ENCODE measurements at places on chromosomes 13 and 19.

GRCh38 chr13:85590231-85590931 lies 208.8 kb downstream of the SLITRK6 start:
- DNase-seq: no peak

DNA sequence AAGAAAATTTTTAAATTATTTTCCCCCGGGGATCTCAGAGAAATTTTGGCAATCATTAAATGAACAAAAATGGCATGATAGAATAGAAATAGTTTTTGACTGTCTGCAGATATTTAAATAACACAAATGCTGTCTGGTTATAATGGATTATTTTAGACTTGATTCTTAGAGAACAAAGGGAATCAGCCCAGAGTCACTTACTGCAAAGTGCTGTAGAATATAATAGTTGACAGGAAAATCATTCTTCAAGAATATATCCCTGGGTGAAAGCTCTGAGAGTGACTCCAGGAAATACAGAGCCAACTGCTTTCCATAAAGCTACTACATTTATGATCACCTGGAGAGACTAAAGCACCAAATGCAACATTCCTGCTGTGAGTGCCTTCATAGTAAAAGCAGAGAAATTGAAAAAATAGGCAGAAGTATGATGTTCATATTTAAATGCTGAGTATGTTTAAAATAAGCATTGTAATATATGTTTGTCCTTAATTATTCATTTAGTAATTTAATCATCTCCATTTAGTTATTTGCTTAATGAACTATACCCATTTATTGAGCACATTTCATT lies 1765.8 kb downstream of the SLITRK1 start:
- DNase-seq: no peak

DNA sequence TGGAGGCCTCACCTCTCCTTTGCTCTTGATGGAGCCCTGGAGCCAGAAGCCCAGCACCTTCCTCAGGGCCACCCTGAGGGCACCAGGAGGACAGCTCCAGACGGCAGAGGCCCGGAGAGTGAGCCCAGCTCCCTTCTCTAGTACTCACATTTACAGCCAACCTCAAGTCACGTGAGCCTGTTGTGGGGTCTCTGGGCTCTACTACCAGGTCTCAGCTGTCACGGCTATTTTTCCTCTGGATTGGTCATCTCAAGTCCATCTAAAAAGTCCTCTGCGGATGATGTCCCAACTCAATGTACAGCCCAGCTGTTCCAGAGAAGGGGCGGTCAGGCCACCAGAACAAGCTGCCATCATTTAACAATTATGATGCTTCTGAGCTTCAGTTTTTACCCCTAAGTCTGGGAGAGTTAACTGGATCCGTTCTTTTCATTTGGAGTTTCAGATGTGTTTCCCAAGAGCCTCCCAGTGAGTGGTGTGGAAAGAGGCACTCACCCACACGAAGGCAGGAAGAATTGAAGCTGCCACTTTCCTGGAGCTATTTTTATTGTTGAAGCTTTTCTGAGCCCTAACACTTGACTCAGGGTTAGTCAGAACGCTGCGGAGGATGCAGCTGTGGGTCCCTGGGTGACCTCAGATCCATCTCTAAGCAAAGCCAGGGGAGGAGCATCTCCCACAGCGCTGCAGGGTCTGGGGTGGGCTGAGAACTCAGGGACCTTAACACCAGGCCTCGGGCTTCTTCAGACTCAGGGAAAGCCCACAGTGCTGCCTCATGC lies 143.5 kb upstream of the UBL3 start:
- no peak for DNase-seq

DNA sequence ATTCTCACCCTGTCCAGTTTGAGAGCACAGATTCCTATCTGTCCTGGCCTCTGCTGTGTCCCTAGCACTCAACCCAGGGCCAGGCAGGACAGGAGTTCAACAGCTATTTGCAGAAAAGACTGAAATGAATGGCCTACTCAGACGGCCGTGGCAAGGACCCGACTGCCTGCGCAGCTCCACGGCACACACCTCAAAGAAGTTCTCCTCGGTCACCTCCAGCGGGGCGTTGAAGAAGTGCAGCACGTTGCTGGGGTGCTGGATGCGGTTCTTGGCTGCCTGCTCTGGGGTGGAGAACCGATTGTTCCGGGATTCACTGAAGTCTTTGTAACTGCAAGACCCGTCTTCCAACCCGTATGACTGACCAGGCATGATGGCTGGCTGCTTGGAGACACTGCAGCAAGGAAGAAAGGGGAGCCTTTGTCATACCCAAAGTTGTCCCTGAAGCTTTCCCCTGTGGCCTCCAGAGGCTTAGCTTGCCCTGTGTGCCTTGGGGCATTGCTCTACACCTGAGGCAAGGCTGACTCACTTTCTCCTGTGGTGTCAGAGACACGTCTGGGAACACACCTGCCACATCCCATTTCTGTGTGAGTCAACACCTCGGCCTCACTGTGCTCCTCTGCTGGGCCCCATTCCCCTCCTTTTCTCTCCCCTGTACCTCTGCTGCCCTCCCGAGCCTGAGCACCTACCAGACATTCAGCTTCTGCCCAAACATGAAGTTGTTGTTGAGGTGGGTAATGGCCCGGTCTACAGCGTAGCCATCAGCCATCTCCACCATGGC lies 6.8 kb upstream of the ECH1 start:
- DNase-seq: peak; percentile 31

DNA sequence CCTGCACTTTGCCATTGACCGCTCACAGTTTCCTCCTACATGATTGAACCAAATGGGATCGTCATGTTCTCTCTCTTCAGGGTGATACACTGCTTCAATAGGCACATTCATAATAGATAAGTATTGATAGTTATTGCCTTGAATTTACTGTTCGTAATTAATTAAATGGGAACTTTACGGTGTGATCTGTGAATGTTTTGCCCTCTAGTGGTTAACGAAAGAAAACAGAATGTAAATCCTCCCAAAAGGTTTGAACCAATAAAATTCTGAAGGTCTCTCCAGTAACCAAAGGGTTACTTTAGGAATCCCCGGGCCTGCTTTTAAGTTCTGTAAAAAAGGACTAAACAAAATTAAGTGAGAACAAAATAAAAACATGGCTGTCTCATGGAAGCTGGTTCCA lies 389.3 kb downstream of the DACH1 start:
- no peak for DNase-seq

DNA sequence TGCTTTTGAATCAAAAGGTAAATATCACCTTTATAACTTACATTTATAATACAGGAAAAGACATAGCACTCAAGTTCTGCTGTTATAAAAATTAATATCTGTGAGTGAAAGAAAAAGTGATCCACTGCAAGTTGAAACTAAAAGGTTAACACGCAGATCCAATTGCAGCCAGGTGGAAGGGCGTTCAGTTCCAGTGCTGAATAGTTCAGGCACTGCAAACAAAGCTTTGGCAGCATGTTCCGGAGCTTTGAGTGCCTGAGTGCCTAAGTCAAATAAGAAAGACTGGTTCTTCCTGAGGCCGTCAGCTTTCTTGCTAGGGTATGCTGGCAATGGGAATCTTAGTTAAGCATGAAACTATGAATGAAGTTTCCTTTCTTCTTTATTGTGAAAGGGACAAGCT lies 200.3 kb downstream of the LMO7 start:
- DNase-seq: no peak

GRCh38 chr19:15635016-15635805 lies 5.5 kb upstream of the CYP4F3 start:
- no peak for DNase-seq

GRCh38 chr19:1042689-1043511 lies 3.0 kb downstream of the ABCA7 start:
- DNase-seq: no peak

DNA sequence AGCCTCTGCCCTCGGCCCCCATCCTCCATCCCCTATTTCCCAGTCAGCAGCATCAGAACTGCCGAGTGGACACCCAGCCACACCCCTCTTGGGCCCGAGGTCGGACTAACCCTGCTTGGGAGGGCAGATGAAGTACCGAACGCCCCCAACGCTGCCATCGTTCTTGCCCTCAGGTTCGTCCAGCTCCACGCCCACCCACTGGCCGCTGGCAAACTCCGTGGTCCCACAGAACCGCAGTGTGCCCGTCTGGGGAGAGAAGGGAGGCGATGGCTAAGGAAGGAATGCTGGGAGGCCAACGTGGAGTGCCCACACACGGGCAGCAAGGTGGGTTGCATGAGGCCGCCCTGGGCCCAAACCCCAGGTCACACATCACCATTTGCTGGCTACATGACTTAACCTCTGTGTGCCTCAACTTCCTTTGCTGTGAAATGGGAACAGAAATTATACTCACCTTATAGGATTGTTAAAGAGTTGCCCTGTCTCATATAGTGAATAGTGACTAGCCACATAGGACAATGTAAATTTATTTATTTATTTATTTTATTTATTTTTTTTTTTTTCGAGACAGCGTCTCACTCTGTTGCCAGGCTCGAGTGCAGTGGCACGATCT lies 5.2 kb upstream of the ALKBH6 start:
- DNase-seq: no peak

DNA sequence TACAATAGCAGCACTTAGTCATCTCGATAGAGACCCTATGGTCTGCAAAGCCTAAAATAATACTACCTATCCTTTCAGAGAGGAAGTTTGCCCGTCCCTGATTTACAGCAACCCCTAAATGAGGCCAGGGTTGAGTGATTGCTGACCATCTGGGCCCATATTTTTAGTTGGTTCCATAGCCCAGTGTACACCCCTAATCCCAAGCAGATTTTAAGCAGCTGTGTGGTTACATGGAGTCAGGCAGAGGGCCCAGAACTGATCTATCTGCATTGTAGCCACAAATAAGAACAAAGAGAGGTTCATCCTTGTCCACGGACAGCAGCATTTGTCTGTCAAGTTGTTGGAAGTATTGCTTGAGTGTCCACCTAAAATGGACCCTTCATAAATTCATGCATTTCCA lies 148.2 kb downstream of the DCT start:
- DNase-seq: no peak

GRCh38 chr19:45391346-45391745 lies 13.5 kb downstream of the PPP1R13L start:
- no peak for DNase-seq

DNA sequence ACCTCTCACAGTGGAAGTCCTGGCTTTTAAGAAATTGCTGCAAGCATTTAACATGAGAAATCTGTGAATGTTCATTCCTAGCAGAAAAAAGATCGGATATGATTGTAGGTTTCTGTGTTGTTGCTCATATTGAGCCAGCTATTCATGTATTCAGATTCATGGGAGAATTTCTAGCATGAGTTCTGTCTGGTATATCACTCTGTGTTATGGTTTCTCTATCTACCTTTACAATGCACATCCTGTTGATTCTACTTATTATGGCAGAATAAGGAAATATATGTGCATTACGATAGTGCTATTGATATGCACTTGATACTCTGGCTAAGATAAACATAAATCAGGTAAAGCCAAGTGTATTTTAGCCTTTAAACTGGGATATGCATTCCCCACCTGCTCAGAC lies 138.2 kb downstream of the KCNRG start:
- DNase-seq: no peak

DNA sequence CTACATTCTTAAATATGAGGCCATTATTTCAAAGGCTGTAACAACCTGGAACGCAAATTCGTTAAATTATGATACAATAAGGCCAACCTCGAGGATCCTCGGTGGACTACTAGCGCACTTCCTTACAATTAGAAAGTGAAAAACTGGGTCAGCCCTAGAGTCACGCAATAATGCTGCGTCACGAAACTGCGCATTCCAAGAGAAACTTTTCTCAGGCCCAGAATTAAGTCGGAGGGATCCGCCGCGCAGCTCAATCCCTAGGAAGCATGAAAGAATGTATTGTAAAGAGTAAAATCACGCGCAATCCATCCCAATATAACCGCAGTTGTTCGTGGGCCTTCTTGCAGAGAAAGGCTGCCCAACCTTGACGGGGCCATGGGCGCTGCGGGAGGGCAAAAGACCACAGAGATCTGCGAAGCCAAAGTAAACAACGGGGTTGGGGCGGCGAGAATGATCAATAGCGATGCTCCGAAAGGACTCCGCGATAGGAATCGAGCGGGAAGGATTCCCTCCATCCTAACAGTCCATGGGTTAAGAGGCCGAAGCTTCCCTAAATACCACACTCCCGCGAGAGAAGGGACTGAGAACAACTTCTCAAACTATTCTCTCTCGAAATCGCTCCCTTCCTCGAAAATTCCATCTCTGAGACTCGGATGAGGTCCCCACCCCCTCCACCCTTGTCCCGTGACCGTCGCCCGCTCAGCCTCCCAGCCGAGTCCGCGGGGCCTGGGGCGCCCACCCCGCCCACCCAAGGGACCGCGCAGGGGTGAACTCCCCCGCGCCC lies 564 bp downstream of the SPART start:
- DNase-seq: peak; percentile 1

DNA sequence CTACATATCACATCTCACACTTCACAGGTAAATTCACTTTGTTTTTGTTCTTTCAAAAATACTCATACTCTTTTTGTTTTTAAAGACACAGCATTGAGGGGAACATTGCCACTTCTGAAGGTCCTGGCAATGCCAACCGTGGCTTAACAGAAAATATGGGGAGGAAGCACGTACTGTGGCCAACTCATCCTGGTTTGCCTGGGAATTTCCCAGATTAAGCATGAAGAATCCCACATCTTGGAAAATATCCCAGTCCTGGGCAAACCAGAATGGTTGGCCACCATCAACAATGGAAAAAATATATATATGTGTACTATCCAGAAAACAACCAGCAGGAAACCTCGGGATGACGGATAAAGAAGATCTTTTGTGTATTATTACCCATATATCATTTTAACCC lies 1032.2 kb upstream of the SLC10A2 start:
- no peak for DNase-seq

- no peak for DNase-seq
Observed at GRCh38 chr13:105341758-105342157, 1193.7 kb downstream of the EFNB2 start.

DNA sequence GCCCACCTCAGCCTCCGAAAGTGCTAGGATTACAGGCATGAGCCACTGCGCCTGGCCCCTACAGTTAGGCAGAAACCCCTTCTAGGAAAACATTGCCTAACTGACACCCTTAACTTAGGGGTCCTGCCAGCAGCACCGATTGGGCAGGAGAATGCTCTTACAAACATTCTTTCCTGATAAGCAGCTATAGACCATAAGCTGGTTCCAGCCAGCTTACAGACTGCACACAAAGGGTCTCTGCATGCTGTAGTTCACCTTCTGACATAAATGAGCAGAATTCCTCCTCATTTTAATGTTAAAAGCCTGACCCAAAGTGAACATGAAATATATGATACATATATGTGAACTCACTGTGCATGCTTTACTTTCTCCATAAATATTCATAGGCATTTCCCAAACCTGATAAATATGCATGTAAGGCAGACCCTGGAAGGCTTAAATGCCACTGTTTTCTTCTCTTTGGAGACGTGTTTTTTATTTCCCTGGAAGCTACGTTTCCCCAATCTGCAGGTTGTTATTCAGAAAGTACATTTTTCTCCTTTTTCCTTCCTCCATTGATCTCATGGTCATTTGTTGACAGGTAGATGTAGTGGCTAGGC lies 48.5 kb upstream of the KL start:
- no peak for DNase-seq

- no peak for DNase-seq
Observed at GRCh38 chr19:17790059-17790780, 4.7 kb upstream of the B3GNT3 start.

DNA sequence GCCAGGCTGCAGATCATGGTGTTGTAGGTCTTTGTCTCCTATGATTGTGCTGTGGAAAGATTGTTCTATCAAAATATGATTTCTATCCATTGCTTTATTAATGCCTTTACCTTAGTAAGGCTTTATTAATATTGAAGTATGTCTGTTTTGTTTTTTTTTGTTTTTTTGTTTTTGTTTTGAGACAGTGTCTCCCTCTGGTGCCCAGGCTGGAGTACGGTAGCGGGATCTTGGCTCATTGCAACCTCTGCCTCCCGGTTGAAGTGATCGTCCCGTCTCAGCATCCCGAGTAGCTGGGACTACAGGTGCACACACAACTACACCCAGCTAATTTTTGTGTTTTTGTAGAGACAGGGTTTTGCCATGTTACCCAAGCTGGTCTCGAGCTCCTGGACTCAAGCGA lies 7.7 kb downstream of the IRGC start:
- no peak for DNase-seq
